Right cardiac atrium (tissue), 5 donors: ENCODE measurements at places on chromosomes 16 and 17.

GRCh38 chr16:1474796-1475551 lies at the start of gene CLCN7:
Gene CLCN7, minus strand, starts transcription at chr16:1475028. Its CDS starts 54 bp downstream, at chr16:1474974.
- peak; percentile 97 for DNase-seq

- no peak for DNase-seq
Observed at GRCh38 chr16:21103941-21104860, 46.4 kb downstream of the DNAH3 start.

DNA sequence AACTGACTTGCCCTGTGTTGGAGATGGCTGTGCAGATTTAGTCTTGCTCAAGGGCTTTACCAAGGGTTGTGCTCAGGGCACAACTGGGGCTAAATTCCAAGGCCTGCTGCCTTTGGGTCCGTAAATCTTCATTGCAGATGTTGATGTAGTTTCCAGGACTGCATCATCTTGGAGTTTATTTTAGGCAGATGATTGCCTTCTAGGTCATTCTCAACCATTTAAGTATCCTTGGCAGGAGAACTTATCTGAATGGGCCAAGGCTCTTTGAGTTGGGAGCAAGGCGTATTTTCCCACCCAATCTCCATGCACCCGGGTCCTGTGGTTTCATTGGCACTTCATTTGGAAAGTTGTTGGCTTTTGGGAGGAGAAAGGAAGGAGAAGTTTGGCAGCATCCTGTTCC lies 200.3 kb downstream of the MSI2 start:
- DNase-seq = no peak

DNA sequence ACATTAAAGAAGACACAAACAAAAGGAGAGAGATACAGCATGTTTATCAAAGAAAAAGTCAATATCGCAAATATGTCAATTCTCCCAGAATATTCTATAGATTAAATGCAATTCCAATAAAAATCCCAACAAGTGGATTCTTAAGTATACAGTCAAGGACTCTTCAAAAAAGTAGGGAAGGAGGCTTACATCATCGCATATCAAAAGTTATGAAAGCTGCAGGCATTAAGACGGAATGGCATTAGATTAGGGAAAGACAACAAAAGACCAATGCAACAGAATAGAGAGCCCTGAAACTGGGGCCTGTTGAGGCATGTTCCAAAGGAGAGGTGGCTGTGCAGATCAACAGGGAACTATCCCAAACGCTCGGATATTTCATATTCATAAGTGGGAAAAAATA lies 76.0 kb downstream of the MARCHF10 start:
- DNase-seq = no peak

DNA sequence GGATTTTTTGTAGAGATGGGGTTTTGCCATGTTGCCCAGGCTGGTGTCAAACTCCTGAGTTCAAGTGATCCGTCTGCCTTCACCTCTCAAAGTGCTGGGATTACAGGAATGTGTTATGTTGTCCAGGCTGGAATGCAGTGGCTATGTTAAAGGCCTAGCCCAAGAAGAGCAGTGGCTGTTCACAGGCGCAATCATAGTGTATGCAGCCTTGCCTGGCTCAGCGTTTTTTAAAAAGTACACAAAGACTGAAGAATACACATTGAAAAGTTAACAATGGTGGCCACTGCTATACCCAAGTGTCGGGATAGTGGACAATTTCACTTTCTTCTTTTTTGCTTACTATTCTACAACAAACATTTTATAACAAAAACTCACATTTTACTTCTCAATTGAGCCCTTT lies 7.0 kb downstream of the DERL2 start:
- DNase-seq = no peak

- peak; percentile 22 for DNase-seq
Observed at GRCh38 chr16:49701065-49701685, 154.7 kb downstream of the ZNF423 start.

DNA sequence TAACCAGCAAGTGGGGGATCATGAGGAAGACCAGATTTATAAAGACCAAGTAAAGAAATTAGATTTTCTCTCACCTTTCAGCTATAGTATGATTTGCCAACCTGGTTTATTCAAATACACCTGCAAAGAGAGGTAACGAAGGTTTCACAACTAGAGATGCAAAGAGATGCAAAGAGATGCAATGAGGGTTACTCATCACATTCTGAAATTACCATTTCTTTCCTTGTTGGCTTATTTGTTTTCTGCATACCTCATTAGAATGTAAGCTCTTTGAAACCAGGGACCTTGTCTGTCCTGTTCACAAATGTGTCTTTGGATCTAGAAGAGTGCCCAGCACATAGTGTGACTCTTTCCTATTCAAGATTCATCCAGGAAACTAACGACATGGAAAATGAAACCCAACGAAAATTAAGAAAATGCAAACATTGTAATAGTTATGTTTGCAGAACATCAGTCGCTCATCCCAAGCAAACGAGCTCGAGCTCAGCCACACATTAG lies 9.0 kb upstream of the LONP2 start:
- DNase-seq = no peak

DNA sequence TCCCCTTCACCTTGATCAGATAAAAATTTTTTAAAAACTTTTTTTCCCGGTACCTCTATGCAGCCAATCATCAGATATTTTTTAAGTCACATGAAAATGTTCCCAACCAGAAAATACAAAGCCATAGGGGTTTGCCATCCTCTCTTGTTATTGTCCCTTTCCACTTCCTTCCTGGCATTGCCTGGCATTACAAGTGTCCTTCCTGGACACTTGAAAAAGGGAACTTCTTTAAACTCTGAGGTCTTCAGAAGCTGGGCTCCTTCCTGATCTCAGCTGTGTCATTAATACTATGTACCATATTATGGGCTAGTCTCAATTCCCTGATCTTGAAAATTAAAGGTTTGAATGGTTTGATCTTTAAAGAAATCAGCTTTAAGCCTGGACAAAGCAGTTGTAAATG lies 64.9 kb downstream of the TEX14 start:
- no peak for DNase-seq

GRCh38 chr17:66580184-66580955 lies 254.5 kb upstream of the CACNG5 start:
- peak; percentile 39 for DNase-seq

- DNase-seq = no peak
Observed at GRCh38 chr16:89764711-89765201, 43.4 kb downstream of the ZNF276 start.

DNA sequence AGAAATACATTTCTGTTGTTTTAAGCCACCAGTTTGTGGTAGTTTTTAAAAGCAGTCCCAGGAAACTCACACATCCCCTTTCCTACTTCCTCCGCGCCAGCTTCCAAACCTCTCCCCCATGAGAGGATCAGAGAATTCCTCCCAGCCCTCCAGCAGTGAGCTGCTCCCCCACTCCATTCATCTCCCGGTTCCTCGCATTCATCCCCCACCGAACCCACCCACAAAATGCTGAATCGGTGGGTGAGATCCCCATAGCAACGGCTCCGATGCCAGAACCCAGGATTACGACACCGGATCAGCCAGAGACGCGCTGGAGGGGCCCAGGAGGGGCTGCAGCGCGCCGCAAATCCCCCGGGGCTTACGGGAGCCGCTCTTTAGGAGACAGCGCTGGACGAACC lies 251.4 kb upstream of the RPL38 start:
- no peak for DNase-seq

GRCh38 chr16:57720142-57720575 lies 15.4 kb upstream of the KATNB1 start:
- no peak for DNase-seq

GRCh38 chr17:15257258-15257788 lies 7.8 kb downstream of the PMP22 start:
- DNase-seq = peak; percentile 94

- DNase-seq = no peak
Observed at GRCh38 chr16:68754084-68754792, 17.1 kb downstream of the CDH1 start.
